KBM-7 (cell line): ENCODE measurements at places on chromosomes 3 and 15.

GRCh38 chr3:9225268-9225667, 24.2 kb downstream of the SRGAP3 start:
- DNase-seq = no peak

DNA sequence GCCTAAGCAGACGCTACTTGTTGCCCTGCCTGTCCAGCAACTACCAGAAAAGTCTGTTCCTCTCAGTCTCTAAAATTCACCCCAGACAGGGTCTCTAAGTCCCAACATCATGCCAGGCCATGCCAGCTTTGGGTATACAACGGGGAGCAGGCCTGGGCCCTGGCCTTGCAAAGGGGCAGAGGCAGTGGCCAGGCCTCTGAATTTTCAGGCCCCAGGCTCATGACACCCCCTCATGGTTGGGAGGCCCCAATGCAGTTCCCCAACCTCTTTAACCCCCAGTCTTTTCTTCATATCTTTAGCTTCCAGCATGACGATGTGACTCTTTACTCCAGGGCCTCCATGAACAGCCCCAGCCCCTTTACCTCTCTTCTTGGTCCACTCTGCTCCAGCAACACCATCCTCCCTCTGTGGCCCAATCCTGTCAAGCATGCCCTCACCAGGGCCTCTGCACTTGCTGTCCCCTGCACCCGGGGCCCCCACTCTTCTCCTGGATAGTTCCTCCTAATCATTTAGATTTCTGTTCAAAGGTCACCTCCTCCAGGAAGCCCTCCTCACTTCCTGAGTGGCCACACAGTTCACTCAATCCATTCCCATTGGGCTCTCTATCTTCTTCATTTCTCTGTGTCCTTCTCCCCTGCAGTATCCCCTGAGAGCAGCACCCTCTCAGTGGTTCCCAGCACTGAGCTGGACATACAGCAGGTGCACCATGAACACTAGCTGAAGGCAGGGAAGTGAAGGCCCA, 4.8 kb downstream of the IQSEC1 start:
- DNase-seq = no peak

DNA sequence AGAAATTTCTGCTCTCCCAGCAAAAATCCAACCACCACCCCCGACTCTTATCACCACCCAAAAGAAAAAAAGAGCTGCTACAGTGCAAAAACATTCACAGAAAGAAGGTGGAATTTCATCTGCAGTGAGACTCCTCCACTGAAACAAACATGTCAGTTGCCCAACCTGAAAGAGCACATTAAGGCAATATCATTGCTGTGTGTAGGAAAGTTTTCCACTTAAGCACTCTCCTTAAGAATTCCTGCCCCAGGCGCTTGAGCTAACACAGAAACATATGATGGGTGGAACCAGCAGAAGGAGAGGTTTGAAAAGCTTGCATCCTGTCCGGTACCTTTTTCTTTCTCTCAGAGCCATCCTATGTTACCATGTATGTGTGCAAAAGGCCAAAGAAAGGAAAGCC, 200.8 kb upstream of the GADL1 start:
- DNase-seq = no peak

DNA sequence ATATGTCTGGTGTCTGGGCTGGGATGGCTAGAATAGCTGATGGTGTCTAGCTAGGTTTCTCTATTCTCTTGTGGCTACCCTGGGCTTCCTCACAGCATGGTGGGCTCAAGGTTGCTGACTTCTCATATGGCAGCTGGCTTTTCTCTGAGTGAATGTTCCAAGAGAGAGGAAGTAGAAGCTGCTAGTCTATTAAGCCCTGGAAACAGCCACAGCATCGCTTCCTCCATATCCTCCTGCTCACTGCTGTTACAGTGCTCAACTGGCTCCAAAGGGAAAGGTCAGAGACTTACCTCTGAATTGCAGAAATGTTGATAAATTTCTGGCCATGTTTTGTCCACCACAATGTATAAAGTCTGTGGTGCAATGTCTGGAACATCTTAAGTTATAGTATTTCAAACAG, 299.9 kb upstream of the ADAMTS9 start:
- DNase-seq = no peak

DNA sequence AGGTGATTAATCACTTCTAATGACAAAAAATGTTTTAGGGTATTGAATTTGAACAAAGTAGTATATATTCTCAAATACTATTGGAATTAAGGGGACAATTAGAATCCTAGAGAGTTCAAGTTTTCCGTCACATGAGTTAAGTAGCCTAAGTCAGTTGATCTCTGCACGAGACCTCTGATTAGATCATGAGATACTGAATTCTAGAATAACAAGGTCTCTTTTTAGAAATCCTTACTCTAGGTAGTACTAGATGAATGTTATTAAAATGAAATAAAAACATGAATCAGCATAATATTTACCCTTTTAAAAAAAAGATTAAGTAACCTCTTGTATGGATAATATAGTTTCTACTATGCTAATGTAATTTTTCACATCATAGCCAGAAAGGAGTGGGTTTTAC, 43.4 kb downstream of the MYO5A start:
- DNase-seq = no peak

- DNase-seq = peak; percentile 80
Observed at GRCh38 chr3:81908561-81908960, 147.1 kb upstream of the GBE1 start.
